ENCODE measurements at places on chromosomes 12 and 14.

DNA sequence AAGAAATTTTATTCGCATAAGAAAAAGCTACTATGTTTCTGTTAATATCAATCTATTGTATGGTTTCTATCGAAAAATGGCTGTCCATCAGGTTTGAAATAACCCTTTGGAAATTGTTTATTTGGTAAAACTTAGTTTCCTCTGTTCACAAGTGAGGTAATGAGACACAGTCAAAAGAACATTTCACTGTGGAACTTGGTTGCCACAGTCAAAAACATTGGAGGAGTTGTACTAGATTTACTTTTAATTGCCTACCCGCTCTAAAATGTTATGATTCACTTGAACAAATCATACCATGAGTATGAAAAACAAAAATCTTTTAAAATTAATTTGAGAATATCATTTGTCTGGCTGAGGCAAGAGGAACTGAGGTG lies 46.5 kb downstream of the ITPR2 start:
- H3K36me3 ChIP-seq: no peaks in the 10 kb centered on the region
- no peak for DNase-seq
- H3K27ac ChIP-seq: peak overlapping the region; percentile 56

- H3K4me1 ChIP-seq: no peaks in the 10 kb centered on the region
- H3K27ac ChIP-seq: no peak overlapping the region
- H3K36me3 ChIP-seq: no peaks in the 10 kb centered on the region
These were observed 316.6 kb downstream of the GLT1D1 start for GRCh38 chr12:129169928-129170327.

GRCh38 chr12:112868459-112869041 lies 38.2 kb upstream of the OAS1 start:
- H3K4me3 ChIP-seq: no peak overlapping the region
- no peak for DNase-seq
- H3K27me3 ChIP-seq: no peaks in the 10 kb centered on the region
- no peaks in the 10 kb centered on the region for H3K36me3 ChIP-seq
- no peaks in the 10 kb centered on the region for H3K4me1 ChIP-seq
- no peak overlapping the region for H3K27ac ChIP-seq

GRCh38 chr12:77878901-77879300 lies 48.2 kb downstream of the NAV3 start:
- no peaks in the 10 kb centered on the region for H3K27me3 ChIP-seq
- no peaks in the 10 kb centered on the region for H3K36me3 ChIP-seq
- no peaks in the 10 kb centered on the region for H3K4me1 ChIP-seq

GRCh38 chr14:74906925-74907521 lies 16.0 kb downstream of the RPS6KL1 start:
- H3K27me3 ChIP-seq: no peaks in the 10 kb centered on the region
- H3K27ac ChIP-seq: no peak overlapping the region
- peaks cover 13% of the 10 kb centered on the region for H3K36me3 ChIP-seq

- H3K4me3 ChIP-seq: no peak overlapping the region
- DNase-seq: no peak
- no peaks in the 10 kb centered on the region for H3K27me3 ChIP-seq
These were observed 14.3 kb upstream of the FBXL14 start for GRCh38 chr12:1608713-1609119.

- H3K4me1 ChIP-seq: no peaks in the 10 kb centered on the region
- H3K27me3 ChIP-seq: no peaks in the 10 kb centered on the region
- DNase-seq: no peak
- H3K4me3 ChIP-seq: no peak overlapping the region
- H3K27ac ChIP-seq: no peak overlapping the region
- H3K36me3 ChIP-seq: no peaks in the 10 kb centered on the region
These were observed 140.5 kb downstream of the ADGRD1 start for GRCh38 chr12:131093971-131094830.

DNA sequence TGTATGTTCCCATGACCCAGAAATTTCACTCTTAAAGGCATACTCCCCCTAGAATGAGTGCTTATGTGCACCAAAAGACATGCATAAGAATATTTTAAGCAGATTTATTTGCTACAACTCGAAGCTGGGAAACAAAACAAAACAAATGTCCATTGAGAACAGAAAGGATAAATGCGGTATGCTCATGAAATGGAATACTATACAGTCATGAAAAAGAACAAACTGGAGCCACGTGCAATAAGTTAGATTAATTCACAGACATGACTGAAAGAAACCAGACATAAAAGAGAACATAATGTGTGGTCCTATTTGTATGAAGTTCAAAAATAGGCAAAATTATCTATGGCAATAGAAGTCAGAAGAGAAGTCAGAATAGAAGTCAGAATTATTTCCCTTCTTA lies 69.9 kb downstream of the TBX3 start:
- no peaks in the 10 kb centered on the region for H3K36me3 ChIP-seq
- H3K27ac ChIP-seq: no peak overlapping the region
- H3K4me3 ChIP-seq: no peak overlapping the region
- no peaks in the 10 kb centered on the region for H3K27me3 ChIP-seq

- H3K27me3 ChIP-seq: no peaks in the 10 kb centered on the region
- H3K27ac ChIP-seq: no peak overlapping the region
- DNase-seq: no peak
- no peaks in the 10 kb centered on the region for H3K4me1 ChIP-seq
- H3K4me3 ChIP-seq: no peak overlapping the region
These were observed 21.4 kb downstream of the ITPK1 start for GRCh38 chr14:93094121-93094918.

- DNase-seq: no peak
- no peaks in the 10 kb centered on the region for H3K27me3 ChIP-seq
- no peak overlapping the region for H3K27ac ChIP-seq
These were observed 58.6 kb downstream of the SLC38A1 start for GRCh38 chr12:46209914-46210872.

- DNase-seq: no peak
- H3K4me3 ChIP-seq: no peak overlapping the region
- H3K27me3 ChIP-seq: no peaks in the 10 kb centered on the region
- H3K36me3 ChIP-seq: no peaks in the 10 kb centered on the region
- no peak overlapping the region for H3K27ac ChIP-seq
- H3K4me1 ChIP-seq: no peaks in the 10 kb centered on the region
These were observed 519.1 kb upstream of the SEL1L start for GRCh38 chr14:82052778-82053177.

- H3K36me3 ChIP-seq: no peaks in the 10 kb centered on the region
- DNase-seq: no peak
- no peaks in the 10 kb centered on the region for H3K4me1 ChIP-seq
- H3K27me3 ChIP-seq: no peaks in the 10 kb centered on the region
These were observed 131.7 kb upstream of the CPNE8 start for GRCh38 chr12:39037115-39037514.

- H3K27me3 ChIP-seq: no peaks in the 10 kb centered on the region
- no peaks in the 10 kb centered on the region for H3K4me1 ChIP-seq
- H3K27ac ChIP-seq: no peak overlapping the region
- no peaks in the 10 kb centered on the region for H3K36me3 ChIP-seq
These were observed 788.4 kb downstream of the SLC6A15 start for GRCh38 chr12:84124211-84124610.

DNA sequence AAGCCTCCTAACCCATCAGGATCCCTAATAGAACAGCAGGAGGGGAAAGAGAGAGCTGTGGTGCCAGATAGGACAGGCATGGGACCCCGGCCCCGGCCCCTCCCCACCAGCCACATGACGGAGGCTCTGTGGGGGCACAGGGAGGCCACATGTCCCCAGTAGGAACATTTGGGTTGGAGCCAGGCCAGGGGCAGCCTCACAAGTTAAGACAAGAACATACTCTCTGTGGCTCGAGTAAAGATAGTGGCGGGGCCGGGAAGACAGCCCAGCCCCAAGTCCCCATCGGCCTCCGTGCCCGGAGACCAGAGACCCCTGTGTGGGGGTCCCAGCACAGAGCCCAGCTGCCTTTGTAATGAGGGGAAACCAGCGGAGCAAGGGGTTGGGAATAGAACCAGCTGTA lies 78.6 kb upstream of the GALNT9 start:
- no peaks in the 10 kb centered on the region for H3K36me3 ChIP-seq
- H3K27ac ChIP-seq: no peak overlapping the region
- DNase-seq: no peak
- no peak overlapping the region for H3K4me3 ChIP-seq
- H3K27me3 ChIP-seq: no peaks in the 10 kb centered on the region
